ENCODE measurements at places on chromosomes 3 and 15.

GRCh38 chr15:70628549-70628896 is 134.8 kb downstream of the UACA start:
- DNase-seq, result no peak

DNA sequence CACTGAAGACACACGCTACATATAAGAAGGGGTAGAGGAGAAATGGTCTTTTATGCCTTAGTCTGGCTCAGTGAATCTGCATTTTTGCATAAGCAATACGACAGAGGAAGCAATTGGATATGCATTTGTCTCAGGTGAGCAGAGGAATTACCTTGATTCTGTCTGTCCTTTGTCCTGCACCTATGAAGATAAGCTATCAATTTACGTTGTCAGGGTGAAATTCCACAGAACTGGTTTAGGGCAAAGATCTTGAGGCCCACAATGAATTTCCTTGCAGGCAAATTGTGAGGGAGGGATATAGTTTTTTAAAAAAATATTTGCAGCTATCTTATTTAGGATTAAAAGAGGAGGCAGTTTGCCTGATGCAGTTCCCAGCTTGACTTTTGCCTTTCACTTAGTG is 31.6 kb upstream of the MASP1 start:
- DNase-seq, result no peak

DNA sequence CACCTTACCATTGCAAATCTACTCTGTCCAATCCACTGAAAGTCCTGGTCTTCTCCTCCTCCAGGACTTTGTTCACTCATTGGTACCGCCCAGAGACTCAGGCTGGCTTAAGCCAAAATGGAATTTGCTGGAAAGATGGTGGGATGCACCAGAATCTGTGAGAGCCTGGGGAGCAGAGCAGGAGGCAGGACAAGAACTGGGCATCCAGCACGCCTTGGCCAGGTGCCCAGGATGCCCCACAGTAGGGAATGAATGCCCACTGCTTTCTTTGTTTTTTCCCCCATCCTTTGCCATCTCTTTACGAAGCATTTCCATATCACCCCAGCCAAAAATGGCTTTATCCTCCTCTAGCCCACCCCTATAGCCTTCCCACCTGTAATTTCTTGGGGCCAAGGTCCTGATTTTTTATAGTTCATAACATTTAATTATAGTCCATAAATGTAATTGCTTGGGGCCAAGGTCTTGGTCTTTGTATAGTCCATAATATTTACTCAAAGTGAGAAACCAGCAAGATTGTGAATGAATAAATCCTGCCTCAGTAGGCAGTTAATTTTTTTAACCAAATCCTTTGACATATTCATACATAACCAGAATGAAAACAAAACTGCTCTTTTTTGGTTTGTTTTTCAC is 23.3 kb upstream of the IREB2 start:
- DNase-seq, result no peak

GRCh38 chr3:37028329-37028728 is 35.0 kb downstream of the MLH1 start:
- no peak for DNase-seq

GRCh38 chr15:96066126-96066525 is 264.4 kb upstream of the NR2F2 start:
- DNase-seq, result no peak

- DNase-seq, result no peak
Measured at GRCh38 chr3:123524981-123525380, 59.9 kb downstream of the HACD2 start.

GRCh38 chr3:59249698-59250361 is 200.0 kb upstream of the CFAP20DC start:
- no peak for DNase-seq

- no peak for DNase-seq
Measured at GRCh38 chr3:185521349-185522138, 22.7 kb upstream of the TMEM41A start.

DNA sequence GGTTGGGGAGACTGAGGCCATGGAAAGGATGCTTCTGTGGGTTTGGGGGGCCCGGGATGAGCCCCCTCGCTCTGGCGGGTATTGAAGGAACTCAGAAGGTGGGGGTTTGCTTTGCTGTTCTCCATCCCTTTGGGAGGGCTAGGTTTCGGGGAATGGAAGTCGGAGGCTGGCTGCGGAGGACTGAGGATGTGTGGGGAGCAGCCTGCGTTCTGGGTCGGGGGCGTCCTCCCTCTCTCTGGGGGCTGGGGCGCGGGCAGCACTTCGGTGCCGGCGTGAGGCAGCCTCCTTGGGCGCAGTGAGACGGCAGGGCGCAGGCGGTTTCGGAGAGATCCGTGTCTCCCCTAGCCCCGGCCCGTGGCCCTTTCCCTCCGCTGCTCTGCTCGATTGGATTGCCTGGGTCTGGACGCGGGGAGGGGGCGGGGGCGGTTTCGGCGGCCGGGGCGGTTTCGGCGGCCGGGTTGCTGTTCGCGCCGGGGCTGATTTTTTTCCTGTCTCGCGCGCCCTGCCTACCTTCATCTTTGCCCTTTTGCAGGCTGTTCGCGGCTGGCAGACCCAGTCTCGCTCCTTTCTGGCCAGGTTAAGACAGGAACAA is 1.4 kb downstream of the PTPRG start:
- DNase-seq, result no peak

- DNase-seq, result no peak
Measured at GRCh38 chr3:16369276-16369675, 104.3 kb downstream of the OXNAD1 start.

DNA sequence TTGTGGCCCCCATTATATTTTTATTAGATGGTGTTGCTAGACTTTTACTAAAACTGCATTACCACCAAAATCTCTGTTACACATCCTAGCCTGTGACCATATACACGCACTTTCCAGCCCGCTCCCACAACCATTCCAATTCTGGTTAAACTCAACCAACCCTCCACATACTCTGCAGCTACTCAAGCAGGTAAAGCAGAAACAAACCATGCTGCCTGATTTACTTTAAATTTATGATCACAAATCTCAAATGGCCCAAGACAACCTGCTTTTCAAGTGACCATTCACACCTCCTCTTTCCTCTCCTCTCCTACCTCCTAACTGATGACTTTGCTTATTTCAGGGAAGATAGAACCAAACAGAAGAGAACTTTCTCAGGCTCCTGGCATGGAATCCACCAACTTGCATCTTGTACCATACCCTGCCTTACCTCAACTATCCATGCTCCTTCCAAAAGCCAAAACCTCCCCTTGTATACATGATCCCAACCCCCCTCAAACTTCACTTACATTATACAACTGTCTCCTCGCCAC is 18.5 kb downstream of the ULK4 start:
- no peak for DNase-seq

DNA sequence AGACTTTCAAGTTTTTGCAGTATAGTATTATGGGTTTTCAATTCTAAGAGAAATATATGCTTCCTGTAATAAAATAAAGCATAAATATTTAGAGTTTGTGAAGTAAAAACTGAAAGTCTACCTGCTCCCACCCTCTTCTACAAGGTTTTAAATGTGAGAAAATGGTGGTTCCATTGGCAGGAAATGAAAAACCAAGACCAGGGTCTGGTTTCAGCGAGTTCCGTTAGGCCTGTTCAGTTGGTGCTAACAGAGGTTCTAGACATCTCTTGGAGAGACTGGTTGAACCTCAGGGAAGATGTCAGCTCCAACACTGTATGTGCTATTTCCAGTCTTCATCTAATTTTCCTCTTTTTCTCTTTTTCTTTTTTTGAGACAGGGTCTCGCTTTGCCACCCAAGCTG is 11.8 kb upstream of the MYO1E start:
- DNase-seq, result no peak
